Dermis microvascular lymphatic vessel endothelial cell (primary cell): ENCODE measurements at places on chromosomes 5 and 9. TPM values are rescaled to one million over a fixed set of nuclear protein-coding genes. Genes with fewer than 3 reads are reported as not detected.

The MLANA gene
- total RNA-seq, result not detected in 2 replicates

The TERT gene
- total RNA-seq, result not detected in 2 replicates

The RAB3C gene
- total RNA-seq, result under 0.01 and 0.38 TPM in 2 replicates

The GBGT1 gene
- 21.3 and 37.7 TPM in 2 replicates for total RNA-seq

The ITK gene
- total RNA-seq, result not detected in 2 replicates

The BDP1 gene
- total RNA-seq, result 16.0 and 17.8 TPM in 2 replicates

The IL13 gene
- not detected in 2 replicates for total RNA-seq

The LPAR1 gene
- 0.13 TPM in 1 of 2 replicates, not detected in the other for total RNA-seq
